ENCODE measurements at places on chromosomes 4 and X.

DNA sequence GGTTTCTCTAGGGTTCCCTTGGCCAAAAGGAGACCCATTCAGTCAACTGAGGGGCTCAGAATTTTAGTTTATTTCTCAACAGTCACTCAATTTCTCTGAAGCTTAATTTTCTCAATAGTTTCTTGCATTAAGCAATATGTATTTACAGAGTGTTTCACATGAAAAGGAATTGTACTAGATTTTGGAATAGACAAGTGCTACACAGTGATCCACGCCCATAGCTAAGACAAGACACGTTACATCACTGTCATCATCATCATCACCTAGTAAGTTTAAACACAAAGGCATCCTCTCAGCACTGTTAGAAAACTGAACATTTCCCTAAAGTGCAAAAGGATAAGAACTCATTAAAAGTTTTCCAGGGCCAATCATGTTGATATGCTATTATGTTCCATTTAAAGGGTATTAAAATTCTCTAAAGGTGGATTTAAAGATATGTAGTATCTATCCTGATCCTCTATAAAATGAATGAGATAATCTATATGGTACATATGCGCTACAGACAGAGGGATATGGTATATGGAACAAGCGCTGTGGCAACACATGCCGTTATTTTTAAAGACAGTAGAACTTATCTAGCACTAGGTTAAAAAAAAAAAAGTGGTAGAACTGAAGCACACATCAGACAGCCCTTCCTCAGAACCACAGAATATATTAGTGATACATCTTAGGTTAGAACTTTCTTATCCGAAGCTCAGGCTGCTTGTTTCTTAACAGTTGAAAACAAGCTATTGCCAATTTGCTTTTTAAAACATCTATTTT lies 12.1 kb downstream of the PPA2 start:
- no peak for DNase-seq

GRCh38 chr4:56681158-56681852 lies at the start of gene HOPX:
Gene HOPX (minus strand): TSS chr4:56681296. CDS start chr4:56657816, 23,480 bp downstream.
- no peak for DNase-seq

DNA sequence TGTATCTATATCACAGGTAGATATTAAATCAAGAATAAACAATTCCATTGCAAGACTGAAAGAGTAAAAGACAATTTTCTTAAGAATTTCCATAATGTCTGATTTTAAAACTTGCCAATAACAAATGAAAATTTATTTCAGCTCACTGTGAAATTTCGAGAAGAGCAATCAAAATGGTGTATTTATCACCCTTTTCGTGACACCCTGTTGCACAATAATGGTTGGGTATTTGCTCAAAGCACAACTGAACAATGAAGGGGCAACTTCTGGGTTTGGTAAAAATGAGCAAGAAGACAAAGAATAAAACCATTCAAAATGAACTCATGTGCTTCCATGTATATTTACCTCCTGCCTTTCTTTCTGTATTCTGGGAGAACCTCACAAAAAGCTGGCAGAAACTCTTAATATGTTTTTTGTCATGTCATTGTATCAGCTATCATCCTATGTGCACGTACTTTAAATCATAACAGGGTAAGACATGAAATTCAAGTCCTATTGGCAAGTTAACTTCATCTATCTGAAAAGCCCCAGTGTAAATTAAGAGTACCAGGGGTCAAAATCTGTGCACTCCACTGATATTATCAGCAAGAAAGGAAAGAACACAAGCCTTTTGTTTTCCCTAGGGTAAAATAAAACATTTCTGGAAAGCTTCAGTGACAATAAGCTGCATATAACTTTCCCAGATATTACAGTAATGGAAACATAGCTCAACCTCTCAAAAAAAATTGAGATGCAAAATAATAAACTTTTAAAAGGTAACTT lies 126.9 kb upstream of the CBR4 start:
- DNase-seq, result no peak

DNA sequence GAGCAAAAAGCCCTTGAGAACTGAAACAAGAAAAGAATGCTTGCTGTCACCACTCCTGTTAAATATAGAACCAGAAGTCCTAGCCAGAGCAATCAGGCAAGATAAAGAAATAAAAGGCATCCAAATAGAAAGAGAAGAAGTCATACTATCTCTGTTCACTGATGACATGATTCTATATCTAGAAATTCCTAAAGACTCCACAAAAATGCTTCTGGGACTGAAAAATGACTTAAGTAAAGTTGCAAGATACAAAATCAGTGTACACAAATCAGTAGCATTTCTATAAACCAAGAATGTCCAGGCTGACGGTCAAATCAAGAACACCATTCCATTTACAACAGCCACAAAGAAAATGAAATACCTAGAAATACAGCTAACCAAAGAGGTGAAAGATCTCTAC lies 552.7 kb upstream of the SLIT2 start:
- no peak for DNase-seq

GRCh38 chrX:79117078-79117477 lies 27.4 kb upstream of the GPR174 start:
- no peak for DNase-seq

- DNase-seq, result peak; percentile 9
Measured at GRCh38 chr4:37765741-37766140, 60.7 kb upstream of the PGM2 start.

GRCh38 chrX:115183980-115184379 lies 5.2 kb upstream of the RBMXL3 start:
- no peak for DNase-seq

GRCh38 chr4:86006057-86006456 lies 353.8 kb downstream of the MAPK10 start:
- DNase-seq, result no peak

DNA sequence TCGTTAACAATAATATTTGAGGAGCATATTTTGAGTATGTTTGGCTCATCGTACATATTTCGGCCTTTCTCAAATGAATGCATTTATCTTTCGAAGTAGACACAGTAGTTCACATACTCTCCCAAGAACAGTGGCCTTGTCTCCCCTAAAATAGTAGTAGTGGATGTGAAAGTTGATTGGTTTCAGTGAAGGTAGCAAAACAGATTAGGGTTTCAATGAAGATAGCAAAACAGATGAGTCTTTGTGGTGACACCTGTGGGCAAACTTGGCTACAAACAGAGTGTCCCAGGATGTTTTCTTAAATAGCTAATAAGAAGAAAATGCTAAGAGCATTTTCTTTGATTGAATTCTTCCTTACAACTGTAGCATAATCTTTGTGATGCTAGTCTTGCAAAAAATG lies 67.0 kb downstream of the USP9X start:
- DNase-seq, result no peak

- DNase-seq, result no peak
Measured at GRCh38 chrX:22433292-22434070, 160.8 kb downstream of the CBLL2 start.

- no peak for DNase-seq
Measured at GRCh38 chr4:35757836-35758235, 486.5 kb downstream of the ARAP2 start.

DNA sequence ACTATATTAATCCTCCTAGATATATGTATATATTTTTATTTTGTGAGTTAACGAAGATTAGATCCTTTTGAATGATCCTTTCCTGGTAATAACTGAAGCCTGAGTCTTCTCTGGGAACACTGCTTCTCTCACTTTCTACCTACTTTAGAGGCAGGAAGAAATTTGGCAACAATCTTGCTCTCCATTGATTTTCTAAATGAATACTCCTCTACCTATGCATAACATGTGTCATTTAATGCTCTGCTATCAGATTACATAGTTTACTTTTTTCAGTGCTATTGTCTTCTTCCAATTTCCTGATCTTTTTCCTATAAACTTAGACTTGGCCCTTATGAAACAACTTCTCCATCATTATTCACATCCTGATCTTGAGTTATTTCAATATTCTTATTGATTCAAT lies 60.4 kb upstream of the PDHA2 start:
- no peak for DNase-seq

GRCh38 chr4:159219862-159220261 lies 117.0 kb downstream of the RAPGEF2 start:
- DNase-seq, result no peak

DNA sequence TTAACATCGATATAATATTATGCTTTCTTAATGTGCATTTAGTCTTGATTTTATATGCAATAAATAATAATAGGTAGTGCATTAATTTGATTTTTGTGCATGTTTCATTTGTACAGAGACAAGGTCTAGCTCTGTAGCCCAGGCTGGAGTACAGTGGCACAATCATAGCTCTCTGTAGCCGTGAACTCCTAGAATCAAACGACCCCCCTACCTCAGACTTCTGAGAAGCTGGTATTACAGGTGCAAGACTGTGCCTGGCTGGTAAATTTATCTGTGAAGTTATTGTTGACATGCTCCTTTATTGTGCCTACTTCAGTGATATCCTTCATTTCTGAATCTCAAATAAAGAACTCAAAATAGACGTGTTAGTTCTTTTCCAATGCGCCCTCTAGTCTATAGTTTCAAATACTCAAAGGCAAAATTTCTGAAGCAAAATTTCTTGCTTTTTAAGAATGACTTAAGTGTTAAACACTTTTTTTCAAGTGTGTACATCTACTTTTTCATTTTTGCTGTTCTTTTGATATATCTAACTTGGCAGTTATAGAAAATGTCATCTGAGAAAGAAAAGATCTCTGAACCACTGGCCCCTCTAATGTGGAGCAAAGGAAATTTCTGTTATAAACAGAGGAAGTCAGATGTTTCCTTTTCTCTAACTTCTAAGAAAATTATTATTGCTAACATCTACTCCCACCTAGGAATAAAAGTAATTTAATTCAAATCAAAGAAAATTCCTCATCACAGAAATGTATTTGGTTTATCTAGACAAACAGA lies 28.3 kb upstream of the GUCY1A1 start:
- DNase-seq, result no peak

DNA sequence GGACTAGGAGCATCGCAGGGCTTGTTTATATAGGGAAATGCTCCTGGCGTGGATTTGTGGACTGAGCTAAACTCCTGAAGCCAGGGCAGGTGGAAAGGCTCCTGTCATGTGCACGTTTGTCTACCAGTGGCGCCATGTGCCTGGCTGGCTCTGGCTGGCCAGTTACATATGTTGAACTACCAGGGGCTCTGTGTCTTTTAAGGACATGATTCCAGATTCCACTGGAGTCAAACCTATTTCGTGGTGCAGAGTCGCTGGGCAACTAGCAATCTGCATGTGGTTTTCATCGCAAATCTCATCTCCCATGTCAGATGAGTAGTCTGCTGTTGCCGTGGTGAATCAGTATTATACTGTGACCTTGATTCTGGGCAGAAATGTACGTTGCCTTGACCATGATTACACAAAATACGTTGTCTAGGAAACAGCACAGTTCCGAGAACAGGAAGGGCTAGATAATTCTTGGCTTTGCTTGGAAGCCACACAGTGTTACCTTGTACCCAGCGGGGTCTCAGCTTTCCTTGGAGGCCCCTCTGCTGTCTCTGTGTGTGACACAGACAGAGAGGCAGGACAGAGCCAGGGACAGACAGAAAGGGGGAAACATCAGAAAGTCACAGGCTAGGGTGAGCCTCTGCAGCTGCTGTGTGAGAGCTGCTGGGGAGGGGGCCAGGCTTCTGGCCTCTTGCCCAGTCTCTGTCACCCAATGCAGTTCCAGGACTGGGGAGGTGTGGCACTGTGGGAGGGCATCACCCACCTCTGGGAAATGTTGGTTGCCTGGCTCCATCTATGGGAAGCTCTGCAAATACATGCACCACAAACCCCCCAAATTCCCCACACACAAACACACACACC lies 19.2 kb downstream of the PNMA6E start:
- peak; percentile 84 for DNase-seq

DNA sequence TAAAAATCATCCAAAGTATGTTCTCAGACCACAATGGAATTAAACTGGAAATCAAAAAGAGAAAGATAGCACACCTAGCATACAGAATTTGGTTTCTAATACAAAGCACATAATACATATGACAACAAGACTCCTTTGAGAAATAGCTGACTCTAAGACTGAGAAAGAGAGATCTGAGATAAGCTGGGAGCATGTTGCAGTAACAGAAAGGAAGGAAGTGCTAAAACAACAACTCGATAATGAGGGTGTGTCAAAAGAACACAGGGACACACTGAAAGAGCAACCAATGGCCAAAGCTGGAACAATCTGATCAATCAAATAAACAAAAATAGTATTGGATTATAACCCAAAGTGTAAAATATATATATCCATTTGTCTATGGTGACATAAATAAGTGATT lies 586.6 kb downstream of the C4orf33 start:
- no peak for DNase-seq

DNA sequence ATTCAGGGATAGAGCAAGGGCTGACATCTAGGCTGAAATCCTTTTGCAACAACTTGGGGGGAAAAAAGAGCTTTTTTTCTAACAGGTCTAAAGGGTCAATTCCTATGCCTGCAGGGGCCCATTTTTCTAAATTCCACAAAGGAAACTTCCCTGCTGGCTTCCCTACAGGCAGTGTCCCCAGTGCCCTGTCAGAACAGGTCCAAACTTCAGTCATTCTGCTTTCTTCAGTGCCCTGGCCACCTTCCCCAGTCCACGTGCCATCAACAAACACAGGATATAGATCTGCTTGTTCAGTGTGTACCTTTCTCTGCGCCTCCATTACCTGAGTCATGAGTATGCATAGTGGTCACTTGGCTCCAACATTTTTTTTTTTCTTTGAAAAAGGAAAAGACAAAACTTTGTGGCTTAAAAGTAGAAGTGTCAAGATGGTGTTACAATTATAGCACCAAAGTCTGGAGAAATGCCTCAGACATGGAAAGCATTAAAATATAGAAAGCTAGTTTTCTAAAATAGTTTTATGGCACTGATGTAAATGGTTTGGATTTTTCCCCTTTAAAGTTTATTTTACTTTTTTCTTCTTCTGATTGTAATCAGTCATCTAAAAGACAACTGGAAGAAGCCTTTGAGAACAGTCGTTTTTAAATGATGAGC lies 84.0 kb upstream of the JADE1 start:
- no peak for DNase-seq

- no peak for DNase-seq
Measured at GRCh38 chrX:139382529-139382928, 148.0 kb upstream of the F9 start.

GRCh38 chr4:113675731-113676697 lies 85.5 kb downstream of the CAMK2D start:
- DNase-seq, result no peak

- no peak for DNase-seq
Measured at GRCh38 chr4:71290476-71290875, 48.3 kb upstream of the SLC4A4 start.
